Nephron progenitor cell (in vitro differentiated cells): ENCODE measurements at places on chromosomes 16 and 17.

DNA sequence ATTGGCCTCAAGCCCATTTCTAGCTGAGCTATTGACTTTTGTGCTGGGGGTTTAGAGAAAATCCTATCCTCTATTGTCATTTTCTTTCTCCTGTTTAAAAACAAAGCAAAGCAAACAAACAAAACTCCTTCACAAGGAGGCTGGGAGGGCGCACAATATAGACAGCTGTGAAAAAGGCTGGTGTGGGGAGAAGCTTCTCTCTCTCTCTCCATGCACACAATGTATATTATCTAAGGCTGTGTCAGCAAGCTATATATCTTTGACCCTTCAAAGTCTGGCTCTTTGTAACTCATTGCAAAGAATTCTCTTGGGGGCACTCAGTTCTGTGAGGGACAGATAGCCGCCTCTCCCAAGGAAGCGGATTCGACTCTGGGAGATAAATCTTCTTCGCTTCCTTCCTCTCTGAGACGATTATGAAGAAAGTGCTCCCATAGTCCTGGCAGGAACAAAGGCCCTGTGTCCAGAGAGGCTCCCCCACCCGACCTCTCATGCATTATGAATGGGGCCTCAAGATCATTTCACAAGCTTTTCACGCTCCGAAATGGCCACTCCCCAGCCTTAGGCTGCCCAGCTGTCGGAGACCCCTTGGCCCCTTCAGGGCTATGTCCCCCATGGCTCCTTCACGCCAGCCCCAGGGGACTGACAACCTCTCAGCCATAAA is 33.2 kb upstream of the MEAK7 start:
- peak; percentile 64 for DNase-seq

DNA sequence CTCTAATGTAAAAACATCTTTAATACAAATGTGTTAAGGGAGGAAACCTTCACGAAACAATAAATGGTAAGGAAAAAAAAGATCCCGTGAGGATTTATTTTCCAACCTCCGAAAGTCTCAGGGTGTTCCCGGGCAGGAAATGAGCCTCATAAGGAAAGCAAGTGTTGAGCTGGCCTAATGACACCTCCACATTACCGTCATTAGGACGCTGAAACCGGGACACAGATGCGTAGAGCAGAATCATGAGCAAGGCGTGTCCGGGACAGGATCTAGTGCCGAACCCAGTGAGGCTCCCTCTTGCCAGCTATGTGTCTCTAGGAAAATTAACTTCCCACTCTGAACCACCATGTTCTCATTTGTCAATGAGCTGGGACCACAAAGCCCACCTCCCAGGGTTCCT is 22.7 kb upstream of the CYTH1 start:
- DNase-seq: no peak

GRCh38 chr17:5355421-5356129 is 63.9 kb downstream of the NUP88 start:
- no peak for DNase-seq

DNA sequence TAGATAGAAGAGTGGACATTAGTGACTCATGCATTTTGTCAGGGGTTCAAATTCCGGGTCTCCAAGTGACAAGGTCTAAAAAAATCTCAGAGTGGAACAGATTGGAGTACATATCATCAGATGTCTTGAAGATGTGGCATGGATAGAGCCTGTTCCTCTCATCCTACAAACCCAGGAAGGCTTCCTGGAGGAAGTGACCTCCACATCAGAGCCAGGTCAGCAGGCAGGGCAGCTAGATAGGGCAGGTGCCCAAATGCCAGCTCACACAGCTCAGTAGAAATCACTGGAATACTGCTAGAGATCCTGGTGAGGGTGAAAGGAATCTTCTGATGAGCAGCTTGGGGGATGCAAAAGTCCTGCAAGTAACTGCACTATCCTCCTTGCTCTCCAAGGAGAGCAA is 196.6 kb upstream of the SDK2 start:
- no peak for DNase-seq
